Lower leg skin (tissue), 4 donors: ENCODE measurements at places on chromosomes 1 and 21.

DNA sequence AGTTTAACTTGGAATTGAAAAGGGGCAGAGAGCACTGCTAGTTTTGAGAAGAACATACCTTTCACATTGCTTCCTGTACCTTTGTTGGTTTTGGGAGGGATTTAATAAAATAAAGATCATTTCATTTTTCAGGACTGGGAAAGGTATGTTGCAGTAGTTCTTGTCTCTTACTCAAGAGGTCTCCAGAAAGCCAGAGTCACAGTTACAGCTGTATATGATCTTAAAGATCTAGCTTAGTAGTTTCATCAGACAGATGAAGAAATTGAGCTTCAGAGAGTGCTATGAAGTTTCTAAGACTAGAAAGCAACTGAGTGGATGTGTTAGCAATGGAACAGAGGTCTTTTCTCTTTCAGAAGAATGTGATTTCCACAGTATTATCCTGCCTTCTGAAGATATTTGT lies 1.0 kb downstream of the OR10K2 start:
- no peak for DNase-seq

DNA sequence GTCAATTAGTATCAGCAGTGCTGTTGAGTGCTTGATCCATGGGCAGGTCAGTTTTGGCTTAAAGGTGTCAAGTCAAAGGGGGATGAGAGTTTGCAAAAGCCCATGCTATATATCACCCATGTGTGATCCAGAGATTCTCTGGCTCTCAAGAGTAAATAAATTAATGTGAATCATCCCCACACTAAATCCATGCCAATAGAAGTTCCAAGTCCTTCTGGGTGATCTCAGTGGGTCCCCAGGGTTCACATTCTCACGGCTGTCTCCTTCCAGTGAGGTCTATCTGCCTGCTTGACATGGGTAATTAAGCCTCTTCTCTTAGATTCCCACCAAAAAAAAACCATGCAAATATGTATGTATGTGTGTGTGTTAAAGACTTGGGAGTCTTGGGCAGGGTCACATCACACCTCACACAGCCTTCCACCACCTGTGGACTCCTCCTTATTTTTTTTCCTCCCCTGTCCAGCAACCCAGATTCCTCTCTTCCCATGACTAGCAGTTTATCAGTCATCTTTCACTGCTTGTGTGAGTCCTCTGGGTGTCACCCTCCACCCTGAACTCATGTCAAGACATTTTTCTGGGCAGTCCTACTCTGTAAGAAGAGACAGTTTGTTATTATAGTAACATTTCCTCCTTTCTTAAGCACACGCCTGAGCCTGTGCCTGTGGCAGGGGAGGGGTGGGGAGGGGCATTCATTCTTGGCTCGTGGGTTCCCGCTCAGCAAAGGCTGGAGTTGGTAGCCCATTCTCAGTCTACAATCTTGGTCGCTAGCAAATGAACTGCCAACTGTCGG lies 14.3 kb upstream of the S100A11 start:
- DNase-seq: no peak

GRCh38 chr21:28633839-28634555 lies 358.7 kb downstream of the LTN1 start:
- peak; percentile 30 for DNase-seq

GRCh38 chr1:150464422-150464826 lies 22.8 kb upstream of the TARS2 start:
- peak; percentile 85 for DNase-seq

- DNase-seq: no peak
Observed at GRCh38 chr1:95625224-95625623, 391.2 kb downstream of the RWDD3 start.

- no peak for DNase-seq
Observed at GRCh38 chr1:157622471-157622870, 24.6 kb upstream of the FCRL4 start.

- peak; percentile 88 for DNase-seq
Observed at GRCh38 chr1:203408486-203409481, 57.9 kb upstream of the FMOD start.

DNA sequence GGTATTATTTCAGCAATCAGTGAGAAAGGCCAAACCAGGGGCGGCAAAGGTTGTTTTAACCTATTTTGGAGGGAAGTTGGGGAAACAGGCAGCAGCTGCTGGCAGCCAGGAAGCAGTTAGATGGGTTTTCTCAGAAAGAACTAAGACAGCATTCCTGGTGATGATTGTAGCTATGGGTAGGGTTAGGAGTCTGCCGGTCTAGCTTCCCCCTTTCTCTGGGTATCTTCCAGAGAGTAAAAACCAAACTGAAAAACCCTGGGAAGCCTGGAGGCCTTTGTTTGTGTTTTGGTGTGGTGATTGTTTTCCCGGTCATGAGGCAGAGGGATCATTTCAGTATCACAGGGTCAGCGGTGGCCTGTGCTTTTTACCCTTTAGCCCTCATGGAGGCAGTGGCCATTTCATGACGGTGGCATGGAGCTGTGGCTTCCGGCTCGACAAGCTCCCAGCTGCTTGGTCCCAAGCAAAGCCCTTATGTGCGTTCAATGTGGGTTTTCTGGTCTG lies 19.5 kb upstream of the TNFRSF1B start:
- no peak for DNase-seq

- no peak for DNase-seq
Observed at GRCh38 chr1:99979091-99979490, 9.3 kb downstream of the SLC35A3 start.

GRCh38 chr1:112067989-112068388 lies 78.5 kb upstream of the KCND3 start:
- no peak for DNase-seq

- DNase-seq: no peak
Observed at GRCh38 chr1:32208891-32209328, at the start of gene DCDC2B. Gene DCDC2B (plus strand): TSS chr1:32209089. CDS start chr1:32209094, 5 bp downstream.

DNA sequence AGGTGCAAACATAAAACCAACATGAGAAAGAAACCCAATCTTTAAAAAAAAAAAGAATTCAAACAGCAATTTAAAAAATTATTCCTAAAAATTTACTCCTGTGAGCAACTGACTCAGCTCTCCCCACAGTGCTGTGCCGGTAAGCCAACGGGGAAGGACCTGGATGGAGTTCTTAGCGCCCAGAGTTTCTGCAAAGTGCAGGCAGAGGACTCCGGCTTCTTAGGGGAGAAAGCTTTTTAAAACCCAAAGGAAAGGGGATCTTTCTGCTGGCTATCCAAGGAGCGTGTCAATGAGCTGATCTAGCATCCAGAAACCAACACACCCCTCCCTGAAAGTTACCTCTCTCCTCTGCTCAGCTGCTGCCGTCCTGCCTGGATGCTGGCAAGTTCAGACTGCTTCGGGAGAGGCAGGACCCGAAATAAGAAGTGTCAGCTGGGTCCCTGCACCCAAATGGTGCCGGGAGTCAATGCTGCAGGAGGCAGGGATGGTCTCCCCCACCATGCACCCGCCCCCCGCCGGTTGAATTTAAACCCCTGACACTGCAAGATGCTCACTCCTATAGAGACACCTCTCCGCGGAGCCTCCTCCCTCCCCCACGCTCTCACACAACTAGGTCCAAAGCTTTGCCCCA lies 32.2 kb upstream of the H6PD start:
- DNase-seq: no peak

GRCh38 chr1:6507037-6507428 lies 15.6 kb upstream of the PLEKHG5 start:
- no peak for DNase-seq

DNA sequence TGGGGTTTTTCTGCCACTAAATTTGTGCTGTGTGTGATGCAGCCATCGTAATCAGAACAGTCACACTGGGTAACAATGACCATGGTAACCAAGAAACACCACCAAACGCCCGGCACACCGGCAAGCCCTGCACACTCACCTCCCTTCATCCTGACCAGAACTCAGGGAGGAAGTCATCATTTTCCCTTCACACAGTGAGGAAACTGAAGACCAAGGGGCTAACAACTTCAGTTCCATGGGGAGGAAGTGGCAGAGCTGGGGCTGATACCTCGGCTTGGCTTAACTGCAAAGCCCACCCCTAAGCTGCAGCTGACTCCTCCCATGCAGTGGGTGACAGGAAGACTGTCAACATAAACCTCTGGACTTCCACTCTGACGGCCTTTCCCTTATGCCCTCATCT lies 69.3 kb upstream of the BCAR3 start:
- DNase-seq: no peak

DNA sequence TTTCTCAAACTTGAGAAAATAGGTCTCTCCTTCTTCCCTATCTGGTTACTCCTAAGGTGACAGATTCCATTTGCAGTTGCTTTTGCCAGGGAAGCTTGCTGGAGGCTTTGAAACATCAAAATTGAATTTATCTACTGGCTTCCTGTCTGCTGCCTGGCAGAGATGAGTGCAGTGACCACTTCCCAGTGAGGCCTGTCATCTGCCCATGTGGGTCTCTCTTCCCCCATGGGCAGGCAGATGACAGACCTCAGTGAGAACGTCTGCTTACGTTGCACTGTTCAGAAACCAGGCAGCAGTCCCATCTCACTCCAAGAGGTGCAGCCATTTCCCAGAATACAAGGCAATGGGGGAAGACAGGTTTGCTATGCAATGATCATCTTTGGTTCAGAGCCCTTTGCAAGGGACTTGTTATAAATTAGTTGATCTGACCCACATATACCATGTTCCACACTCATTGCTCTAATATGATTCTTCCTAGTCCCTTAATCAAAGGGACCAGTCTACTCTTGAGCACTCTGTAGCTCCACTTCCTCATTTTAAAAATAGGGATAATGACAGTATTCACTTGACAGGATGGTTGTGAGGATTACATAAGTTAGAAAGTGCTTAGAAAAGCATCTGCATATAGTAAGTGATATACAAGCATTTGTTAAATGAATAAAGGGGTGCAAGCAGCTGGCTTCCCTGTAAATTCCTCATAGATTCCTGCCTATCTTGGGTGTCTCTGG lies 10.6 kb downstream of the PGBD5 start:
- no peak for DNase-seq

GRCh38 chr1:91769742-91770141 lies 116.2 kb downstream of the TGFBR3 start:
- DNase-seq: no peak

DNA sequence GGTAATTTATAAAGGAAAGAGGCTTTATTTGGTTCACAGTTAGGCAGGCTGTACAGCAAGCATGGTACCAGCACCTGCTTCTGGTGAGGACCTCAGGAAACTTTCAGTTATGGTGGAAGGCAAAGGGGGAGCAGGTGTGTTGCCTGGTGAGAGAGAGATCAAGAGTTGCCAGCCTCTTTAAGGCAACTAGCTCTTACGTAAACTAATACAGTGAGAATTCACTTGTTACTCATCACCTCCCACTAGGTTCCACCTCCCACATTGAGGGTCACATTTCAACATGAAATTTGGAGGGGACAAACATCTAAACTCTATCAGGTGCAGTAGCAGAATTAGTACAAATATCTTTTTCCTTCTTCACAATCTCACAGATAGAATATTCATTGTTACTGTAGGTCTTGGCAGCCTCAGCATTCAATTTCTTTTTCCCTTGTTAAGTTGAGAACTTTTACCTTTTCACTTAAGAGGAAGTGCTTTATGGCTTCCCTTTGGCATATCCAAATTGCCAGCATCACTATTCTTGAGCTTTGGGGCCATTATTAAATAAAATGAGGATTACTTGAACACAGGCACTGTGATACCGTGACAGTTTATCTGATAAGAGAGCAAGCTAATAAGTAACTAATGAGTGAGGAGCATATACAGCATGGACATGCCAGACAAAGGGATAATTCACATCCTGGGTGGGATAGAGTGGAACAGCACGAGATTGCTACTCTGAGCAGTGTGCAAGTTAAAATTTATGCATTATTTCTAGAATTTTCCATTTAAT lies 48.4 kb downstream of the MAGI3 start:
- DNase-seq: no peak

DNA sequence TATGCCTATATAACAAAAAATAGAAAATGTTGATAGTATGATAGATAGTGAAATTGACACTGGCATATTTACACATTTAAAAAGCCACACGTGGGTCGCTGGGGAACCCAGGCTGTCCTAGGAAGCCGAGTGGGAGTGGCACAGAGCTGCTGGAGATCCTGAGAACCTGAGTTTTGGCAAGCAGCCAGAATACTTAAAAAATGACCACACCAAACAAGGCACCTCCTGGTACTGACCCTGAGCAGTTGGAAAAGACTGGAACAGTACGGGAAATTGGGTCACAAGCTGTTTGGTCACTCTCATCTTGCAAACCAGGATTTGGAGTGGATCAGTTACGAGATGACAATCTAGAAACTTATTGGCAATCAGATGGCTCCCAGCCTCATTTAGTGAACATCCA lies 111.5 kb downstream of the ZFYVE9 start:
- no peak for DNase-seq

DNA sequence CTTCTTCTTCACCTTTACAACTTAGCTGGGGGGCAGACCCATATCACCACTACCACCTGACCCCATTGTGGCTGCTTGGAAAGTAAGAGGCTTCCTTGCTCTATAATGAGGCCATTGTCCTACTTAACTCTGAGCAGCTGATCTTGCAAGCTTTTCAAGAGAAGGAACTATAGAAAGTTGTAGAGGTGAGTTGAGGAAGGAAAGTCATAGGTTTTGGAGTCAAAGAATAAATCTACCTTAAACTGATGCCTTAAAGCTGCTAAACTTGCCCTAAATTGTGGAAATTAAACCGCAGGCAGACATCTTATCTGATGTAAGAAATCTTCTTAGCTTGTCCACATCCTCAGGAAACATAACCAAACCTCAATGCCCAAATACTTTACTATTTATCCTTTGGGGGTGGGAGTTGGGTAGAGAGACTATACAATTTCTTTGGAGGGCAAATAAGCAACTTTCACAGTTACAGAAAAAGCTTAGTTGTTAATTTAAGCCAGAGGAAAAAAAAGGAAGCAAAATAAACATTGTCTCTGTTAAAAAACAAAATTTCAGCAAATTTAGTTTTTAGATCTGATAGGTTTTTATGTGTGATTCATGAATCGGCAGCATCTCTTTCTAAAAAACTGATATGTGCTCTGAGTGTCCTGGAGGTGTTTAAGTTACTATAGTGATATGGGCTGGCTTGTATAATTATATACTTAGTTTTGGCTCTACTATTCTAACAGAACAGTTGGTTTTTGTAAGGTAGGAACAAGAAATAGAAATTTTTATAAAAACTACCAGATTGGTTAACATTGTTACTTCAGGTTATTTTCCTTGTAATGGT lies 4.7 kb downstream of the IL23R start:
- DNase-seq: no peak

GRCh38 chr1:23254584-23254983 lies 37.3 kb upstream of the HTR1D start:
- no peak for DNase-seq

GRCh38 chr1:22245726-22246125 lies 102.8 kb upstream of the WNT4 start:
- DNase-seq: no peak

- DNase-seq: peak; percentile 68
Observed at GRCh38 chr1:29500041-29500440, 263.7 kb downstream of the PTPRU start.

GRCh38 chr1:18557621-18558465 lies 72.8 kb upstream of the PAX7 start:
- DNase-seq: no peak

GRCh38 chr1:156833603-156834002 lies 17.0 kb upstream of the SH2D2A start:
- no peak for DNase-seq
